ENCODE measurements at places on chromosomes 1 and 21. TPM values are rescaled to one million over a fixed set of nuclear protein-coding genes. Genes with fewer than 3 reads are reported as not detected.

DNA sequence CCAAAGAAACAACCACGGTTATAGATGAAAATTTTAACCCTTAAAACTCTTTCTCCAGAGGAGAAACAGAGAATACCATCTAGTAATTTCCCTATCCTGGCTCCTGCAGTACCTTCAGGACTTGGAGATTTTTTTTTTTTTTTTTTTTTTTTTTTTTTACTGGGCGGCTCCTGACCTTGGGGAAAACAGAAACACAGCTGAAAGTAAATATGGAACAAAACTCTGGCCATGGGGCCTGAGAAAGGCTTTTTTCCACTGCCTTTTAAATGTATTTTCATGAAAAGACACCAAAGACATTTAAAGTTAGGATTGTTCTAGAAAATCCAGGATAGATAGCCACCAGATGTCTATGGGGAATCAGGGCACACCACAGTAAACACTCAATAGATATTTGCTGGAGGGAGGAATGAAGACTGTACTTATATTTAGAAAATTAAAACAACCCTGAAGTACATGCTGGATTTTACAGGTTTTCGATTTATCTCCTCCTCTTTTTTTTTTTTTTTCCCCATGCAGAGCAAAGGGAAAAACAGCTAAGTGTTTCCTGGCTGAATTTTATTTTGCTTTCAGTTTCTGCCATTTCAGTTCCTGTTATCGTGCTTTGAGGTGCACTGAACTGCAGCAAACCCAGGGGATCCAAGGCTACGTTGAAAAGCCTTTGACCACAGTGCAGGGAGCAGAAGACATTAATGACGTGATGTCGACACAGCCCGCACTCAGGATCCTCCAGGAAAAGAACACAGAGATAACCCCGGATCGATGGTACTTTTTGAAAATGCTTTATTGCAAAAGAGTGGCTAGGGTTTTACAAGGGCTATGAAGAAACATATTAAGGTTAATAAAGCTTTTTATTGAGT, 35.7 kb upstream of the CNN3 start:
- no peaks in the 10 kb centered on the region for H3K36me3 ChIP-seq
- H3K4me1 ChIP-seq = peaks cover 4% of the 10 kb centered on the region
- DNase-seq = no peak
- H3K4me3 ChIP-seq = no peak overlapping the region

GRCh38 chr1:164058198-164058597, 500.8 kb upstream of the PBX1 start:
- H3K4me3 ChIP-seq = no peak overlapping the region
- no peak for DNase-seq
- no peaks in the 10 kb centered on the region for H3K36me3 ChIP-seq
- H3K27me3 ChIP-seq = no peaks in the 10 kb centered on the region
- no peak overlapping the region for H3K27ac ChIP-seq

- no peak for DNase-seq
- H3K36me3 ChIP-seq = peaks cover 4% of the 10 kb centered on the region
- no peaks in the 10 kb centered on the region for H3K4me1 ChIP-seq
- no peak overlapping the region for H3K4me3 ChIP-seq
- no peaks in the 10 kb centered on the region for H3K27me3 ChIP-seq
These were observed 58.1 kb upstream of the SIM2 start for GRCh38 chr21:36640721-36641244.

GRCh38 chr1:26276432-26276838, 3.5 kb upstream of the SH3BGRL3 start:
- H3K27me3 ChIP-seq = no peaks in the 10 kb centered on the region
- H3K27ac ChIP-seq = peak overlapping the region; percentile 46
- H3K4me1 ChIP-seq = peaks cover 66% of the 10 kb centered on the region
- H3K36me3 ChIP-seq = peaks cover 40% of the 10 kb centered on the region
- no peak for DNase-seq

- H3K4me1 ChIP-seq = no peaks in the 10 kb centered on the region
- DNase-seq = no peak
- no peaks in the 10 kb centered on the region for H3K36me3 ChIP-seq
- no peak overlapping the region for H3K4me3 ChIP-seq
These were observed 106.7 kb upstream of the GNG12 start for GRCh38 chr1:67939942-67940341.

DNA sequence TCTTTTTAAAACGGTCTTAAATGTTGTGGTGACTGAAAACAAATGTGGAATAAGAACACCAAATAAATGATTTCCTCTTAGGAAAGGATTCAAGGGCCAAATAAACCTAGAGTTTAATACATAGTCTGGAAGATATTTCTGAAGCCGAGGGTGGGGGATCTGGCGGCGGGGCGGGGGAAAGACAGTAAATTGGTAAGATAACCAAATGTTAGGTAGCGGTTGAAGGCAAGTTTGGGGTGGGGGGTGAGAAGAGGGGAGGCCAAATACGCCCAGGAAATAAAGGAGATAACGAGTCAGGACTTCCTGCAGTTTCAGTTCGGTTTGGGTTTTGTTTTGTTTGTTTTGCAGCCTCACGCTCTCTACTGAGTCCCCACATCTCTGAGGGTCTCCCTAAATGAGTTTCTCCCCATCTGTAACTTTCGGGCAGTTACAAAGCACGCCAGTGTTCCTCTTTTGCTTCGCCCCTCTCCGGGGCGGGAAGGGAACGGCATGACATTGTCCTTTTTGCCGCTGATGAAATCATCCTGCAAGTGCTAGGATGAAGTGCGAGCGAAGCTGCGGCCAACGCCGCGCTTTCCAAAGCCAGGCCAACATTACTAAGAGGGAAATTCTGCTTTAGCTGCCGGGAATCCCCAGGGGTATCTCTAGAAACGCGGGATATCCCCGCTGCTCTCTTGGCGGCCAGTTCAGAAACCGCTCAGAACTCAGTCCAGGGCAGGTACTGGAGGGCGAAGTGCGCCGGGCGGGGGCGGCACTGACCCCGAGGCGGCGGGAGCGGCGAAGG, 844 bp downstream of the NIBAN1 start:
- peaks cover 85% of the 10 kb centered on the region for H3K27me3 ChIP-seq
- H3K27ac ChIP-seq = peak overlapping the region; percentile 44
- H3K4me3 ChIP-seq = peak overlapping the region; percentile 70
- peaks cover 6% of the 10 kb centered on the region for H3K4me1 ChIP-seq
- no peaks in the 10 kb centered on the region for H3K36me3 ChIP-seq
- DNase-seq = peak; percentile 51

DNA sequence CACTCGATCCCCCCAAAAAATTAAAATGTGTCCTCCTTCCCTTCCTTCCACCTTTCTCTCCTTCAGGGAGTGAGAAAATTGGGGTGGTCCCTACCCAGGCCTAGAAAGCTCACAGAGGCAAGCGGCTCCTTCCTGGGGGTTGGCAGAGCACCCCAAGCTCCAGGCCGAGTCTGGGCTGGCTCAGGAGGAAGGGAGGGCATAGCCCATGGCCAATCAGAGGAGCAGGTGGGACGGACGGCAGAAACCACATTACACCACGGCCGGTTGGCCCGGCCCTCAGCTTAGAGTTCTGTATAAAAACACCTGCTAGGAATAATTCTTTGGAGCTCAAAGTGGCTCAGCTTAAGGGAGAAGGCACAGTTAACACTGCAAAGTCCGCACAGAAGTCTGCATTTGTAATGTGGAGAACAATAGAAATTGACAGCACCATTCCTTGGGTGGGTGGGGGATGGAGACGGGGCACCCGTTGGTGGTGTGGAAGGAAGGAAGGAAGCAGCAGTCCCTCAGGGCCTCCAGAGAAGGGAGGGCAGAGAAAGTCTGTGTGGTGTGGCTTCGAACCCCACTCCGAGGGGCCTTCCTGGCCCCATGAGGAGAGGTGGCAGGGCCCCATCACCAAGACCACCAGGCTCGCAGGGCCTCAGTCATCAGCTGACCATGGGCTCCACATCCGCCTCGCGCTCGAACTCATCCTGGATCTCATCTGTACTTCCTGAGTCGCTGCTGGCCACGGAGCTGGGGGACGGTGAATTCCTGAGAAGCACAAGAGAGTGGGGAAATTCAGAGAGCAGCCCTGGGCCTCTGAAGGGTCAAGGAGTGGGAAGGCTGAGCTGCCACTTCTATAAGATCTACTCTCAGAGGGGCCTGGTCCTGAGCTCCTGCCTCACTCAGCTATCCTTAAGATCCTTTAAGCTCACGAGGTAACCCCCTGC, 5.8 kb upstream of the ALDH4A1 start:
- no peak overlapping the region for H3K4me3 ChIP-seq
- no peak overlapping the region for H3K27ac ChIP-seq
- peaks cover 47% of the 10 kb centered on the region for H3K36me3 ChIP-seq
- H3K4me1 ChIP-seq = peaks cover 6% of the 10 kb centered on the region
- H3K27me3 ChIP-seq = no peaks in the 10 kb centered on the region

Gene MPL
- total RNA-seq = not detected

Gene ALPL
- total RNA-seq = not detected

Gene PTPRU
- 26.8 TPM for total RNA-seq

Gene NBPF3
- total RNA-seq = 6.5 TPM

Gene BARHL2
- not detected for total RNA-seq
